ENCODE measurements at places on chromosomes 13 and 19.

DNA sequence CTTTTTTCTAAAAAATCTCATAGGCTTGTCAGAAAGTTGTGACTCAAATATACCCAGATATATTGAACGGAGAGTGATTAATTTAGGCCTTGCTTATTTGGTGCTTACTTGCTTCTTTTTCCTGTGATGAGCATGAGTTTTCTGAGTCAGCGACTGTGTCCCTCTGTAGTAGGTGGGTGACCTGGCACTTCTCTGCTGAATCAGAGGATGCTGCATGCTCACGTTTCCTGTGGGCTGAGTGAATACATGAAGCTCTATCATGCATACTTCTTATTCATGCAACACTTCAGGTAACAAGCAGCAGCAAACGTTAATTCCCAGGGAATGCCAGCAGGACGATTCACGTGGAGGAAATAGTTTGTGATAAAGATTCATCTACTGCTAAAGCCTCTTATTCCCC lies 245.0 kb downstream of the KLF5 start:
- no peak for DNase-seq

GRCh38 chr13:78299832-78300623 lies 303.3 kb downstream of the POU4F1 start:
- no peak for DNase-seq

- no peak for DNase-seq
These were observed 800.4 kb downstream of the DIAPH3 start for GRCh38 chr13:59363313-59363712.

DNA sequence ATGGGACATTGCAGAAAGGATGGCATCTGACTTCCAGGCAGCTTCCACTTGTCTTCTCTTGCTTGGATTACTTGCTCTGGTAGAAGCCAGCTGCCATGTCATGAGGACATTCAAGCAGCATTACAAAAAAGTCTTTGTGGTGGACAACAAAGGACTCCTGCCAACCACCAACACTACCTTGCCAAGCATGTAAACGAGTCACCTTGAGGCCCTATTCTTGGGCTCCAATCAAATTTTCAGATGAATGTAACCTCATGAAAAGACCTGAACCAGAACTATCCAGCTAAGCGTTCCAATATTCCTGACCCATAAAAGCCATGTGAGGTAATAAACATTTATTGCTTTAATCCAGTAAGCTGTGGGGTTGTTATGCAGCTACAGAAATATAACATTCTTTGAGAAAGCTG lies 12.5 kb downstream of the PROSER1 start:
- DNase-seq: no peak

DNA sequence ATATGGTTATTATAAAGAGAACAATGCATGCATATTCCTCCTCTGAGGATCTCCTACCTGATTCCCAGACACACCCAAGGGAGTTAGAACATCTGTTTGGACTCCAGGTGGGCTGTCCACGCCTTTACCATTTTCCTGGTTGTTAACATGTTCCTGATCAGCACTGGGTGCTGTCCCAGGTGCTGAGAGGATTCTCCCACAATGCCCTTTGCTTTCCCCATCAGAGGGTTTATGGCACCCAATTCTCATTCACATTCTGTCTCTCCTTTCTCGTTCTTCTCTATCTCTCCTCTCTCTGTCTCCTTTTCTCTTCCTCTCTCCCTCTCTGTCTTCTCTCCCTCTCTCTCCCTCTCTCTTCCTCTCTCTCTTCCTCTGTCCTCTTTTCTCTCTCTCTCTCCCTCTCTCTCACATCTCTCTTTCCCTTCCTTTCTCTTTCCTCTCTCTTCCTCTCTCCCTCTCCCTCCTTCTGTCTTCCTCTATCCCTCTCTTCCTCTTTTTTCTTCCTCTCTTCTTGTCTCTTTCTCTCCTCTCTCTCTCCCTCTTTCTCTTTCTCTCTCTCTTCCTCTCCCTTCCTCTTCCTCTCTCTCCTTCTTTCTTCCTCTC lies 3.3 kb upstream of the RDH13 start:
- DNase-seq: no peak

GRCh38 chr19:42199440-42200115 lies 17.9 kb downstream of the DEDD2 start:
- DNase-seq: no peak

GRCh38 chr13:66809485-66809884 lies 420.7 kb downstream of the PCDH9 start:
- DNase-seq: no peak

GRCh38 chr19:38665950-38666662 lies 18.7 kb downstream of the ACTN4 start:
- no peak for DNase-seq

DNA sequence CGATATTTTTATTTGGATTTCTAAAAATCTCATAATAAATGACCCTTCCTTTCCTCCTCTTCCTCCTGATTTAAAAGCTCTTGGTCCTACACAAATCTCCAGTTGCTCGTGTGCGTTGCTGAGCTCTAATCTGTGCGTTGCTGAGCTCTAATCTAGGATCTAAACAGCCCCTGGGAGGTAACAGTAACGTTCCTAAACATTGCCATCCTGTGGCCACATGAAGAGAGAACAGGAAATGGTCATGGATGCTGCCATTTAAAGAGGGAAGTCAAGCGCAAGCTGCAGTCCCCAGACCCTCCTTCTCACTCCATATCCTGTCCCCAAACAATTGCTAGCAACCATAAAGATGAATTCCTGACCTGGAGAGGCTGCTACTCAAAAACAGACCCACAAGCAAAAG lies 170.8 kb downstream of the NUFIP1 start:
- DNase-seq: no peak

- peak; percentile 72 for DNase-seq
These were observed 850 bp downstream of the KLF5 start for GRCh38 chr13:73059460-73060250.

- no peak for DNase-seq
These were observed 24.5 kb downstream of the IPO5 start for GRCh38 chr13:97977982-97978381.

- no peak for DNase-seq
These were observed 1017.6 kb downstream of the PCDH9 start for GRCh38 chr13:66212511-66212910.

- no peak for DNase-seq
These were observed 334.2 kb downstream of the KLF12 start for GRCh38 chr13:73800011-73800410.

- DNase-seq: no peak
These were observed 17.7 kb downstream of the POLRMT start for GRCh38 chr19:615619-616018.

GRCh38 chr19:53254411-53255341 lies at the start of gene ZNF677:
ZNF677 (minus strand) TSS chr19:53254873; CDS start chr19:53251550, 3,323 bp downstream.
- DNase-seq: peak; percentile 95

DNA sequence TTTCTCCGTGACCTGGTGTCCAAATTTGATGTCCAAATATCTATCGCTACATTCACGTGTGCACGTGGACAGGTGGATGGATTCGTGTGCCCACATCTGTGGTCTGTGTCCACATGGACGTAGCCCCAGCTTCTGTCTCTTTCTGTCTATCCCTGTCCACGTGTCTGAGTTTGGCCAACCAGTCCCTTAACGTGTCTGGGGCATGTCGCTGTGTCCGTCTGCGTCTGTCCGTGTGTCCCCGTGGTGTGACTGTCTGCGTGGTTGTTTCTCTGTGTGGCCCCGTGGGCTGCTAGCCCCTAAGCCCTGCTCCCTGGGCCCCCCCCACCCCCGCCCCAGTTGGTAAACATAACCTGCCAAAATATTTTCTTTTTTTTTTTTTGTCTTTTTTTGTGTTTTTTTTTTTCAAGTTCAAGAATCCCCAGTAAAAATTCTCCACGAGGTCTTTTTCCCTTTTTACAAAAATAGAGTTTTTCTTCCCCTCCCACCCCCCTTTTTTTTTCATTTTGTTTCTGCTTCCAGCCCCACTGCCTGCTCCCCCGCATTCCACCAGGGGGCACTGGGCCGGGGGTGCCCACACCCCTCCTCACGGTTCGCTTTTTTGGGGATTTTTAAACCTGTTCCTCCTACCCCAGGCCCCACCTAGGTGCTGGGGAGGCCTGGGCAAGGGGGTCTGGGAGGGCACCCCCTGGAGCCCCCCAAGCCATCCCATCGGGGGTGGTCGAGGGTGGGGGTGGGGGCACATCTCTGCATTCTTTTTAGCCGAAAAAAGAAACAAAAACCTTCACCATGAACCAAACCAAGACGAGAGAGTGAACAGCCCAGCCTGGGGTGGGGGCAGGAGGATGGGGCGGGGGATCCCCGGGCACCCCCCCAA lies 18.3 kb downstream of the PRKCSH start:
- DNase-seq: no peak

DNA sequence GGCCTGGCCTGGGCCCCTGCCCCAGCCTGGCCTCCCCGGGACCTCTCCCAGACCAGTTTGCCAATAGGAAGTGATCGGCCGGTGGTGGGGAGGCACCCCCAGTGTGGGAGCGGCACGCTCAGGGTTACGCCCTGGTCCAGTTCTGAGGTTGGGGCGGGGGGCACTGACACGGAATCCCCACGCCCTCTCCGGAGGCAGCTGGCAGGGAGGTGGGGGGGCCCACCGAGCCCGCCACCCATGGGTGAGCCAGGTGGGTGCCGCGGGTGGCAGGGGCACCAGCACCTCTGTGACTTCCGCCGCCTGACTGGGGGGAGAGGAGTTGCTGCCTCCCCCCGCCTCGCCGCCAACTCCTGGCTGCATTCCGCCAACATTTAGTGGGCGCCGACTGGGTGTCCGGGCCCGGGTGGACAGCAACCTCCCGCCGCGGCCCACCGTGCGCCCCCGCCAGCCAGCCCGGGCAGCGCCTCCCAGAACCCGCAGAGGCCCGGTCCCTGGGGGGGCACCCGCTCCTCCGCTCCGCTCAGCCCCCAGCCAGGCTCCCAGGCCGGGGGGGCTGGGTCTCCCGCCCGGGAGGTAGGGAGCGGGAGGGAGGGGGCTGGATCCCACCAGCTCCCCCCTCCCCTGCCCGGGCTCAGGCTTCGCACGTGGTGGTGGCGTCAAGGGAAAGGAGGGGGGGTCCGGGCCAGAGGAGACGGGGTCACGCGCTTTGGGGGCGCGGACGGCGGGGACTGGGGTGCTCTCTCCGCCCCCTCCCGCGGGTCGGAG lies 2.0 kb downstream of the ZBTB7A start:
- peak; percentile 87 for DNase-seq

DNA sequence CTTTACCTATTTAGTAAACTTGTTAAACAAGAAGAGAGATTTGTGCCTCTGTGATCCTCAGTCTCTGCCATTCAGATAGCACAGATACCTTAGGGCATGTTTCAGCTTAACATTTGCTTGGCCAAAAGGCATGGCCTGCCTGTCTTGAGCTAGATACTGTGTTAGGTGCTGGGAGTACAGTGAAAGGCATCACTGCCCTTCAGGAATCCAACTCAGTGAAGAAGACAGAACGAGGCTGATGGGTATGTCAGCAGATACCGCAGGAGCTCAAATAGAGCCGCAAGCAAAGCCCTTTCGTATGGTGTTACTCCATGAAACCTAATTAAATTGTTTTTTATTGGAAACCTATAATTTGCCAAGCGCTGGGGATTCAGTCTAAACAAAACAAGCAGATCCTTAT lies 12.9 kb downstream of the ZNF507 start:
- no peak for DNase-seq

DNA sequence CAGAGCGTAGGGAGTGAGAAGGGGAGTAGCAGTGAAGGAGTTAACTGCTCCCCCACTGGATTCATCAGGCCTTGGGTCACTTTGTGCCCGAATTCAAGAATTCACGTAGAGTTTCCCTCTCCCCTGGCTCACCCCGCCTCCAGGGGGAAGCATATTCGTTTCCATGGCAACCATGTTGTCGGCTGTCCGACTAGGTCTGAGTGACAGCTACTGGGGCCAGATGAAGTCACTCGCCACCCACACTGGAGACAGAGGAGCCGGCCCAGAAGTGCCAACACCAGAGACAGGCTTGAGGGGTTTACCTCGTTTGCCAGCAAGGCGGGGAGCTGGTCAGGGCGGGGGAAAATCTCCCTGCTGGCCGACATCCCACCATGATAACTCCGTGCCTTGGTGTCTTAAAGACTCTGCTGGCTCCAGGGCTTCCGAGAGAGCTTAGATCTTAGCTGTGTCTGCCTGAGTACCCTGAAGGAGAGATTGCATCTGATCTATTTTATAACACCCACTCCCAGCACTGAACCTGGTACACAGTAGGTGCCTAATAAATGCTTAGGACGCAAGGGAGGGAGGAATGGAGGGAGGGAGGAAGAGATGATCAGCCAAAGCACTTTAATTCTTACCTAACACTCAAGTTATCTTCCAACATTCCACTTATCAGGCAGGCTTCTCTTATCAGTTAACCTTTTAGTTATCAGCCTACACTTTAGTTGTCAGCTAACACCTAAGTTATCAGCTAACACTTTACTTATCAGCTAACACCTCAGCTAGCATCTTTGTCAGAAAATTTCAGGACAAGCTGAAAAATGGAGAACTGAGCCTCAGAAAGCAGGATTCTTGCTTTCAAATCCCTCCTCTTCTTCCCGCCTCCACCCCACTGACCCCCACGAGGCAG lies 57.2 kb upstream of the ZNRF4 start:
- no peak for DNase-seq

- DNase-seq: peak; percentile 90
These were observed 292.1 kb downstream of the SPRY2 start for GRCh38 chr13:80048802-80049201.

GRCh38 chr19:48806518-48806817 lies 4.4 kb downstream of the BCAT2 start:
- DNase-seq: no peak

GRCh38 chr13:73056565-73056962 lies 2.2 kb upstream of the KLF5 start:
- DNase-seq: no peak

DNA sequence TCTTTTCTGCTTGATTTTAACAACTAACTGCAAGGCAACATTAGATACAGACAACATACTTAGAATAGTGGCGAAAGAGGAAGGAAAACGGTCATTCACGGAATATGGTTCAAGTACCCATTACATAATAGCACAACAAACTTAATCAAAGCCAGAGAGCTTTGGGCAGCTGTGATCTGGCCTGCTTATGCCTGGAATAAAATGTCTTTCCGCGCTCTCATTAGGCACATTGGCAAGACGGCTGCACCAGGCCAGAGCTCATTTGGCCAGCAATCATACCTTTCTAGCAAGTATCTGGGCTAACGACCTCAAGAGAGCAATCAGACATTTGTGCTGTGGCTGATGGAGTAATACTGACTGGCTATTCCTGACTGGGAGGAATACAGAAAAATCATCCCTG lies 112.8 kb downstream of the NALCN start:
- no peak for DNase-seq

- no peak for DNase-seq
These were observed 8.7 kb downstream of the SYNGR4 start for GRCh38 chr19:48372904-48373303.

GRCh38 chr19:19597809-19598306 lies 20.6 kb downstream of the PBX4 start:
- no peak for DNase-seq

DNA sequence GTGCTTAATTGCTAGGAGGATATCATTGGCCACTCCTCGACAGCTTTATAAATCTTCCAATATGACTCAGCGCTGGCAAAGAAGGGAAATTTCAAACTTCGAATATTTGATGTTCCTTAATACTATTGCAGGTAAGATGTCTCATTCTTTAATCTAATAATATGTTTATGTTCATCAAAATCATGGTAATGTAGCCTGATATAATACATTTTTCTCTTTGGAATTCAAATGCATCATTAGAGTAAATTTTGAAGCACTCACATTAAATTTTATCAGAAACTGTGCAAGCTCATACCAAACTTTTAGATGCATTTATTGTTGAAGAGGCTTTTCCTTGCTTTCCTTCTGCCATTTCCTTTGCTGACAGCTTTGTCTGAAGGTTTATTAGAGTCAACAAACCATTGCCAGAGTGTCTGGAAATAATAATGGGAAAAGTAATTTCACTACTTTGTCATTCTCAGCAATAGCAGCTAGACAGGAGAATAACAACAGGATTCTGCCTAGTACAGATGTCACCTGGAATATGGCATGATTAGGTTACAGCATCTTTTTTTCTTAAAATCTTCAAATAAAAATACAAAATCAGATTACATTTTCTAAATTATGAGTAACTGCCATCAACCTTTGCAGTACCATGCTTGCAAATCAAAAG lies 78.6 kb upstream of the MAB21L1 start:
- no peak for DNase-seq
